ENCODE measurements at places on chromosomes 7 and 10. TPM values are rescaled to one million over a fixed set of nuclear protein-coding genes. Genes with fewer than 3 reads are reported as not detected.

HIF1AN gene
- polyA plus RNA-seq, result 27.3 TPM

GRCh38 chr7:73618538-73618937, 5.8 kb downstream of the MLXIPL start:
- no peak for DNase-seq

GRCh38 chr7:118311121-118311836, 86.8 kb downstream of the ANKRD7 start:
- peak; percentile 10 for DNase-seq

DNA sequence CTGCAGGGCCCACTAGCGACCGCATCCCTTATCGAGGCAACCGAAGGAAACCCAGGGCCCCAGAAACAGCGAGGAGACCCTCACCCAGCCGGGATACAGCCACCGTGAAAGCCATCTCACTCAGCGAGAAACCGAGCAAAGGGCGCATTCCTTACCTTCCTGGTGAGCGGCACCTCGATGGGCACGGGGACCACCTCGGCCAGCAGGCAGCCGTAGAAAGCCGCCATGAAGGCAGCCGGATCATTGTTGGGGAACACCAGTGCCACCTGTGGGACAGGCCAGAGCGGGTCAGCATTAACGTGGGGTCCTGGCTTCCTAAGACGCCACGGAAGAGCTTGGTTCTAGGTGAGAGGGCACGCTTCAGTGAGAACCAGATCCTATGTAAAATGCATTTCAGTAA, 263.7 kb downstream of the ZMYND11 start:
- DNase-seq, result no peak

GRCh38 chr7:104852386-104852785, 161.6 kb upstream of the KMT2E start:
- DNase-seq, result peak; percentile 55

CRPPA gene
- polyA plus RNA-seq, result 1.8 TPM

GRCh38 chr10:5525561-5526341, 990 bp downstream of the CALML3 start:
- DNase-seq, result no peak

STEAP1B gene
- 1.5 TPM for polyA plus RNA-seq

DNA sequence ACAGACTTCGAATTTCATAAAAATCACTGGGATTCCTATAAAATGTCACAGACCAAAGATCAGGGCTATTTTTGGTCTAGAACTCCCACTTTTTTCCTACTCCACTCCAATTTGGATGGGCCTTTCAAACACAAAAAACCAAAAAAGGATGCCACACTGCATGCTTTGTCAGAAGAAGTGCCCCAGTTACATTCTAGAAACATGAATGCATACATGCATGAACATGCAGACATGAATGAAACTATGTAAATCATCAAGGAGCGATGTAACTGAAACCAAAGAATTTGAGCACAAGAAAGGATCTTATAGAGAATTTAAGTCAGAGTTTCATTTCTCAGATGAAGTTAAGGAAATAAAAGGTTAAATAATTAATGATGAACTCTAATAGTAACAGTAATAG, 31.8 kb upstream of the FAM133B start:
- no peak for DNase-seq

- DNase-seq, result no peak
Measured at GRCh38 chr10:99393683-99394082, 36.7 kb downstream of the GOT1 start.

RSPH10B gene
- 0.52 TPM for polyA plus RNA-seq

DNA sequence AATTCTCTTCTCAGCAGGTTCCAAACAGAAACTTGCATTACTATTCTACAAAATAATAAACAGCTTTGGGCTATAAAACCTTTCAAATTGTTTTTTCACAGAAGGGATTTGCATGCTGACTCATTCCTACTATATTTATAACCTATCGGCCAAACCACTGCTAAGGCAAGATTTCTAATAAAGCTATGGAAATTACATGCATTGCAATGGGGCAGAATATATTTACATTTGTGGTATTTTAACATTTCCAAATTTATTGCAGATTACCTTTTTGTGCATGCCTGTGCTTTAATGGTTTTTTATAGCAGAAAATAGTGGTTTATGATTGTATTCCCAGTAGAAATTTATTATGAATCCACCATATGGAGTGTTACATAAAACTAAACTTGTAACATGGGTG, 69.0 kb upstream of the NPVF start:
- DNase-seq, result no peak

DNA sequence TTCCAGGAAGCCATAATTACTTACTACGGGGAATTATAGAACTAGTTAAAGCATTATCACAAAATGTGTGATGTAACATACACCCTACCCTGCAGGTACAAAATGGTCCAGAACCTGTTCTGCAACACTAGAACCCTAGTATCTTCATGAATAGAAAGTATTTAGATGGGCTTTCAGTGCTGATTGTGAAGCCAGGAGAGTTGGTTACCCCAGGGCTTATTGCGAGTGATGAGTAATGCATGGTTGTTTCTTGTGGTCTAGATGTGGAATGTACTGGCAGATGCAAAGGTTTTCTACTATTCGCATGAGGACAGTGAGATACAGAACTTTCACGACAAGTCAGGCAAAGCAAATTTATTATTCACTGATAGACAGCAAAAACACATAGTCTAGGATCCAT, 33.6 kb upstream of the AGR3 start:
- no peak for DNase-seq

- DNase-seq, result no peak
Measured at GRCh38 chr7:66810716-66811115, 70.2 kb downstream of the RABGEF1 start.

- no peak for DNase-seq
Measured at GRCh38 chr10:124674768-124675222, 69.4 kb downstream of the FAM53B start.

DNA sequence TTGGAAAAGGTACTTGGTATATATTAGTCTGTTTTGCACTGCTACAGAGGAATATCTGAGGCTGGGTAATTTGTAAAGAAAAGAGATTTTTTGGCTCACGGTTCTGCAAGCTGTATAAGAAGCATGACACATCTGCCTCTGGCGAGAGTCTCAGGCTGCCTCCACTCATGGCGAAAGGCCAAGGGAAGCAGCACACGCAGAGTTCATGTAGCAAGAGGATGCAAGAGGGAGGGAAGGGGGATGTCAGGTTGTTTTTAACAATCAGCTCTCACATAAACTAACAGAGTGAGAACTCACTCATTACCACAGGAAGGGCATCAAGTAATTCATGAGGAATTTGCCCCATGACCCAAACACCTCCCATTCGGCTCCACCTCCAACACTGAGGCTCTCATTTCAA, 484.8 kb upstream of the DPP6 start:
- DNase-seq, result peak; percentile 3

DNA sequence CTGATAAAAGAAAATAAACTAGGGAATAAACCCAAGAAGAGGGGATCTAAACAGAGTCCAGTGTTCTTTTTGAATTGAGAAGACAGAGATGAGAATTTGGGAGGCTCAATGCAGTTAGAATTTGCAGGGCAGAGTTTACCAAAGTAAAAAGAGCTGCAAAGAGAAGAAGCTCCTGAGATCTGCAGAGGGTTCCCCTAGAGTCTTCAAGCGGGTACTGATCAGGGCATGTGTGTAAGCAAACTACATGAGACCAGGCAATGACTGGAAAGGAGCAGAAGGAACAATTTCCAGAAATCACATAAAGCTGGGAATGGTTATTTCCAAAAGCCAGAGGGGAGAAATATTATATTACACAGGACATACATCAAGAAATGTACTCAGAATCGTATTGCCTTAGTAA, 58.1 kb upstream of the TES start:
- no peak for DNase-seq

CCL26 gene
- 0.12 TPM for polyA plus RNA-seq

DNA sequence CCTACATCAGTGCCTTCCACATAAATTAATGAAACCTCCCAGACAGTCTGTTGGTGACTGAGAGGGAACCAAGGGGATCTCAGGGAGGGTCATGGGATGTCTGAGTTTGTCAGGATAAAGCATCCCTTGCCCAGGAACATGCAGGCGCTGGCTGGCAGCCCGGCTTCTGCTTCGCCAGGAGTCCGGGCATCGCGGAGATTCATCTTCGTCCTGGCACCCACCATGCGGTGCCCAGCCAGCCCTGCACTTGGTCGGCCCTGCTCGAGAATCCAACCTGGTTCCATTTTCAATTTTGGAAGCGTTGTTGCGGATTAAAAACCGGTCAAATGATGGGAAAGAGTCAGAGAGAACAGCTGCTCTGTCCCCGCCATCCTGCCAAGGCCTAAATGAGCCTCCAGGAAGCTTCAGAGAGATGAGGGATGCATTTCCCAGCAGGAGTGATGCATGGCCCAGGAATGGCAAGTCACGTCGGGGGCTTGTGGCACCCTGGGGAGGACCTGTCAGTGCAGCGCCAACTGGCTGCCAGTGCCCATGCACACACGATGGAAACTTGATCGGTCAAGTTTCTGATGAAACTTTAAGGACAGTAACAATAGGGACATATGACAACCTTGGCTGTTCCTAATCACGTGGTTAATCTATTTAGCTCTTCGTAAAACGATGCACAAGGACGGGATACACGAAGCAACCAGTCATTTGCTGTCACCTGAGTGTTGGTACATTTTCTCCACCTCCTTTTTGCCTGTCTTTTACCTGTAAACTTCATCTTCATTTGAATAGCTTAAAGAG, 260.8 kb upstream of the MKI67 start:
- no peak for DNase-seq

DNA sequence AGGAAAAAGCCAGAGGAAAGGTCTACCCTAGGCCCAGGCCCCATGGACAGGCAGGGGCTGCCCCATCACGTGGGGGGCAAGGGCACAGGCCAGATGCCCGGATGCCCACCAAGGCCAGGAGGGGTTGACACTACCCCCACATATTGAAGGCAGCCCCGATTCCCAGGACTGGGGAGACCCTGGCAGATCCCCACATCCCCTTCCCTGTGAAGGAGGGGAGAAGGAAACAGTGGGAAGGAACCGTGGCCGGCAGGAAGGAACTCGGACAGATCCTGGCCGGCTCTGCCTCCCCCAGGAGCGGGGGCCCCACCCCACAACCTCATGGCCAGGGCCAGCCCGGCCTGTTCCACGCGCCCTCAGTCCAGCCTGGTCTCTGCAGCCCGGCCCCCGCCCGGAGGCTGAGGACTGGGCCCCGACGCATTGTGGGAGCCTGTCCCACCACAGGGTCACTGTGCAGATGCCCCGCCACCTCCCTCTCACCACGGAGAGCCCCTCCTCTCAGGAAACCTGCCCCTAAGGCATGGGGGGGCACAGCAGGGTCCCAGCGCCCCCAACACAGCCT, 41.3 kb downstream of the PAPOLB start:
- DNase-seq, result no peak

CYP2C18 gene
- 97.1 TPM for polyA plus RNA-seq

DNA sequence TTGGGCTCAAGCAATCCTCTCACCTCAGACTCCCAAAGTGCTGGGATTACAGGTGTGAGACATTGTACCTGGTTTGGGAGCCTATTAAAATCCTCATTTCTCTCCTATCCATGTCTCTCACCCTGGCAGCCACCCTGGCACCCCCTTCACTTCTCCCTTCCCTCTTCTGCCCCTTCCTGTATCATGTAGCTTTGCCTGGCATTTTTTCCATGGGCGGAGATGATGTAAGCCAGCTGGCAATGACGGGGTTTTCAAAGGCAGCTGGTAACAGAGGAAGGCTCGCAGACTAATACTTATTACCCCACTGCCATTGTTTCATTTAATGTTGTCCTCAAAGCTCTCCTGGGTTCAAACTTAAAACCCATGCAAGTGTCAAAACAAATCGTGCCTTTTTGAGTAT, 61.9 kb downstream of the RGS10 start:
- no peak for DNase-seq

ZNF107 gene
- 6.1 TPM for polyA plus RNA-seq

- DNase-seq, result no peak
Measured at GRCh38 chr7:52682993-52683392, 352.4 kb upstream of the POM121L12 start.

OSBPL3 gene
- 32.4 TPM for polyA plus RNA-seq

PTPN20 gene
- polyA plus RNA-seq, result 1.5 TPM

- DNase-seq, result no peak
Measured at GRCh38 chr10:12357525-12358151, 8.3 kb downstream of the CAMK1D start.
